GM12864 (cell line): ENCODE measurements at places on chromosomes 11 and 22.

DNA sequence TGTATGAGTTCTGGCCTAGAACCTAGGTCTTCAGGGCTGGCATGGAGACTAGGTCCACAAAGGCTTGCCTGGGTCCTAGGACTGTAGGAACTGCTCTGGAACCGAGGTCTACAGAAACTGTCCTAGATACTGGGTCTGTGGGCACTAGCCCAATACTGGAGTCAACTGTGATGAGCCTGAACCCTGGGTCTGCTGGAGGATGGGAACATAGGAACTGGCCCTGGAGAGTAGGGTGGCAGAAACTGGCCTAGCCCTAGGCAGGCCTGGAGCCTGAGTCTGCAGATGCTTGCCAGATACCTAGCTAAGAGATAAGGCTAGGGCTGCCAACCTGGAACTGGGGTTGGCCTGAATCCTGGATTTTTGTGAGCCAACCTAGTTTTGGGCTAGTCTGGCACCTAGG lies 19.2 kb upstream of the GLYATL2 start:
- DNase-seq, result no peak

DNA sequence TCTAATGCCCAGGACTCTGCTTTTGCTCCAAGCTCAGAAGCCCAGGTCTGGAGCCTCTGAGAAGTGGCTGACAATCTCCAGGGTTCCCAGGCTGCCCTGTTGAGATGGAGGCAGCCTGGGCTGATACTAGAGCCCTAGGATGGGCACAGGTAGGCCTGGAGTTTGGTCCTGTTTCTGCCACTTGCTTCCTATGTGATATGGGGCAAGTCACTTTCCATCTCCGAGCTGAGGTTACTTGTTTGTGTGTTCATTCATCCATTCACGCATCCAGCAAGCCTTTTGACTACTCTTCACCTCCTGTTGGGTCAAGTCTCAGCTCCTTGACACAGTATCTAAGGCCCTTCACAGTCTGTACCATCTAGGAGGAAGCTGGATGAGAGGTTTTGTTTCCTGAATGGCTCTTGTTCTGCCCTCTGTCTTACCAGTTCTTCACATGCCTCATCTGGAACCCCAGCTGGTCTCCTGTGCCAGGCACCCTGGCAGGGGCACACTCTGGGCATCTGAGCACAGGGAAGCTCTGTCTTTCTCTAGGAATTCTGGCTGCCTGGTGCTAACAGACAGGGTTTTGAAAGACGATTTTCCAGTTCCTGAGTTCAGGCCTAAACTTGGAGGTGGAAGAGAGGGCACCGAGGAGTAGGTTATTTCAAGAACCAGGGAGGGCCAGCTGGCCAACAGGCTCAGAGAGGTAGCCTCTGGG lies 53.2 kb upstream of the AMPD3 start:
- DNase-seq, result no peak

- DNase-seq, result no peak
These were observed 370.7 kb upstream of the CCDC90B start for GRCh38 chr11:83656796-83657330.

- no peak for DNase-seq
These were observed 507.2 kb upstream of the ANO3 start for GRCh38 chr11:25824688-25825087.

GRCh38 chr22:35986088-35986487 lies 42.5 kb downstream of the RBFOX2 start:
- DNase-seq, result no peak
